ENCODE measurements at places on chromosomes 16 and 17. TPM values are rescaled to one million over a fixed set of nuclear protein-coding genes. Genes with fewer than 3 reads are reported as not detected.
A peak's percentile ranks its signal among the peaks of the same experiment; 100 is the strongest.

DNA sequence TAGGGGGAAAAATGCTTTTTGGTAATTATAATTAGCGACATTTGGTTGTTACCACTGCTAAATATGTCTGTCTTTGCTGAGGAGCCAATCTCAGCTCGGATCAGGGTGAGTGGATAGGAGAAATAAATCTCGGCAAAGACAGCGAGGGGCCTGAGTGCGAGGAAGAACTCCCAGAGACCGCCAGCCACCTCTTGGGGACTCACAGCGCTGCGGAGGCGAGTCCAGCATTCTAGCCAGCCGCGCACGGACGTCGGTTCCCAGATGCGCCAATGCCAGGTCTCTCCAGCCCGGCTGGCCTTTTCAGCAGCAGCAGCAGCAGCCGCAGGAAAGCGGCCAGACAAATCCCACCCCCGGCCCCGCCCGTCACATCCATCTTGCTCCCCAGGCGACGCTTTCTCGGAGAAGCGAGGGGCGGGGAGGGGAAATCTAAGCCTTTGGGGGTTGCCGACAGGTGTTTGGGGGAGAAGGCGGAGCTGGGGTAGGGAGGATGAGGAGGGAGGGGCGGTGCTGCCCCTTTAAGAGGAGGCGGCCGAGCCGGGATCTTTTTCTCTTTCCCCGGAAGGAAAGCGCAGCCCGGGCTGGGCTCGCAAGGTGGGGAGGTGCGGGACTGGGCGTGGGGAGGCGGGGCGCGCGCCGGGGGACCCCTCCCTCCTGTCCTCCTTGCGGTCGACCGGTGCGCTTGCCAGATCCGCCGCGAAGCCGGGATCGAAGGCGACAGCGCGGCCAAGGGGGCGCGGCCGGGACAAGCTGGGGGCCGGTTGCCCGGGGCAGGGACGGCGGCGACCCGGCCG is at the start of gene ITGA3:
TSS of gene ITGA3 (plus strand) at position 685 of the 791 bp plus-strand sequence. CDS start 330 bp downstream, outside the sequence.
- no peaks in the 10 kb centered on the region for H3K36me3 ChIP-seq
- no peak within 1 kb of the TSS for H3K27ac ChIP-seq
- no peaks in the 10 kb centered on the region for H3K27me3 ChIP-seq
- peak; percentile 48 for DNase-seq
- peaks cover 4% of the 10 kb centered on the region for H3K4me1 ChIP-seq
- H3K4me3 ChIP-seq: peak within 1 kb of the TSS; percentile 63

- no peaks in the 10 kb centered on the region for H3K27me3 ChIP-seq
- H3K27ac ChIP-seq: no peak overlapping the region
Observed at GRCh38 chr17:52420555-52421078, 262.1 kb upstream of the CA10 start.

DNA sequence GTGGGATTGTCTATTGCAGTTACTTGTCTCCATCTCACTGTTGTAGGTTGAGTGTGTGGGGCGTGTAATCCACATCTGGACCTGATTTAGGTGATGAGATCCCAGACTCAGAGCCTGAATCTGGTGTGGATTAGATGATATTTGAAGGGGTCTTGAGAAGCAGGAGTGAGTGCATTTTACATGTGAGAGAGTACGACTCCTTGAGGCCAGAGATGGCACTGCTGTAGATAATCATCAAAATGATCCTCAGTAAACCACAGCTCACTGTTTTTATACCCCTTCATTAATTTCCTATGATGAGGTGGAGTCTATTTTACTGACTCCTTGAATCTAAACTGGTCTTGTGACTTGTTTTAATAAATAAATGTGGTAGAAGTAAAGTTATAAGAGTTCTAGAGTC is 732.5 kb downstream of the KCNJ2 start:
- no peak overlapping the region for H3K27ac ChIP-seq
- no peak for DNase-seq
- no peaks in the 10 kb centered on the region for H3K27me3 ChIP-seq
- no peak overlapping the region for H3K4me3 ChIP-seq
- H3K4me1 ChIP-seq: no peaks in the 10 kb centered on the region

The MRPL28 gene
- 43.8 TPM for total RNA-seq

The TM4SF5 gene
- not detected for total RNA-seq

The UTS2R gene
- total RNA-seq: not detected

All from T-cell (primary cell).